ENCODE measurements at places on chromosomes 6 and 20.
A peak's percentile ranks its signal among the peaks of the same experiment; 100 is the strongest.

DNA sequence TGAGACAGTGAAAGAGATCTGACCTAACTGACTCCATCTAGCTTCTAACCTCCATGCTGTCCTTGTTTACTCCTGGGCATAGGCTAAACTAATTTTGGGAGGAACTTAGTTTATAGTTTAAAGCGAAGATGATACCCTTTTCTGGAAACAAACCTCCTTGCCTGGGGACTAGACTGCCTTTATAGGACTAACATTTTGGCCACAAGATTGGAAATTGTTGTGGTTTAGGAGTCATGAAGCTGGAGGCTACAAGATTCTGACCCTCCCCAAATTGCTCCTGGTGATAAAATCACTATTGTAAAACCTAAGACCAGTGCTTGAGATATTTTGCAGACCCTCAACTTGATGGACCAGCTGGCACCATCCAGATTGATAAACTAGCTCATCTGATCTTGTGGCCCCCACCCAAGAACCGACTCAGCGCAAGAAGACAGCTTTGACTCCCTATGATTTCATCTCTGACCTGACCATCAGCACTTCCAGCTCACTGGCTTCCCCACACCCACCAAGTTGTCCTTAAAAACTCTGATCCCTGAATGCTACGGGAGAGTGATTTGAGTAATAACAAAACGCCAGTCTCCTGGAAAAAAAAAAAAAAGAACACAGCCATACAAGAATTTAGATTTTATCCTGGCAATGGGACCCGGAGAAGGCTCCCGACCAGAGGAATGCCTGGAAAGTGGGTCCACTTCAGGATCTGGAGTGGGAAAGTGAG is 63.0 kb downstream of the ABHD12 start:
- no peak for DNase-seq

GRCh38 chr20:5835321-5835821 is 85.2 kb downstream of the SHLD1 start:
- DNase-seq: peak; percentile 20

GRCh38 chr6:145372671-145373151 is 362.6 kb downstream of the EPM2A start:
- DNase-seq: no peak

GRCh38 chr6:78025502-78025901 is 372.7 kb downstream of the MEI4 start:
- DNase-seq: no peak

GRCh38 chr6:90424580-90424979 is 127.9 kb upstream of the BACH2 start:
- no peak for DNase-seq

- DNase-seq: no peak
These were observed 17.5 kb upstream of the BCAS4 start for GRCh38 chr20:50777373-50777772.

- DNase-seq: no peak
These were observed 43.0 kb downstream of the F13A1 start for GRCh38 chr6:6277413-6277812.

GRCh38 chr6:1146500-1146899 is 165.4 kb upstream of the FOXQ1 start:
- no peak for DNase-seq

DNA sequence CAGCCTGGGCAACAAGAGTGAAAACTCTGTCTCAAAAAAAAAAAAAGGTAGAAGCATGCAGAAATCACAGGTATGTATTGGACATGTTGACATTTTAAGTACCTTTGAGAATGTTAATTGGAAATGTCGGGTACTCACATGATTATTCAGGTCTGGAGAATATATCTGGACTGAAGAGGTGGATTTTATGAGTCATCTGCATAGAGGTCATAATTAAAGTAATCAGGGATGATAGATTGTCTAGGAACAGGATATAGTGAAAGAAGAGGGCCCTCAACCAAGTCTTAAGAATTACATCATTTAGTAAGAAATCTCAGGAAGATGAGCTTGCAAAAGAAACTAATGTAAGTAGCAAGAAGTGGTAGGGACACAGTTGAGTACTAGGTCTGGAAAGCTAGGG is 212.5 kb downstream of the UTRN start:
- DNase-seq: no peak

GRCh38 chr20:64261138-64261537 is 5.6 kb downstream of the PCMTD2 start:
- no peak for DNase-seq

DNA sequence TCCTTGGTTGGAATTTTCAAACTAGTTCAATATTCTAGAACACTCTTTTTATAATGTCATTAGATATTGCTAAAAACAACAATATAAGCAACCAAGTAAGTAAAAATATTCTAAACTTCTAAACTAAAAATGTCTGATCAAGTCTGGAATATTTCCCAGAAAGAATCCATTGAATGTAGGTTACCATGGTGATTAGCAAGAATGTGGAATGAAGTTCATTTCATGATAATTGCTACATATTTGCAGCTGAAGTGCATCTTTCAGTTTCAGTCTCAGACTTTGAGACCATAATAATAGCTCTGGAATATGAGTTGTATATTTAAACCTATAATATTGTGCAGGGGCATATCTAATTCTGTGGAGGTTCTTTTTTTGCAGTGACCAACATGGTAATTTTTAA is 61.0 kb upstream of the NKAIN2 start:
- no peak for DNase-seq

DNA sequence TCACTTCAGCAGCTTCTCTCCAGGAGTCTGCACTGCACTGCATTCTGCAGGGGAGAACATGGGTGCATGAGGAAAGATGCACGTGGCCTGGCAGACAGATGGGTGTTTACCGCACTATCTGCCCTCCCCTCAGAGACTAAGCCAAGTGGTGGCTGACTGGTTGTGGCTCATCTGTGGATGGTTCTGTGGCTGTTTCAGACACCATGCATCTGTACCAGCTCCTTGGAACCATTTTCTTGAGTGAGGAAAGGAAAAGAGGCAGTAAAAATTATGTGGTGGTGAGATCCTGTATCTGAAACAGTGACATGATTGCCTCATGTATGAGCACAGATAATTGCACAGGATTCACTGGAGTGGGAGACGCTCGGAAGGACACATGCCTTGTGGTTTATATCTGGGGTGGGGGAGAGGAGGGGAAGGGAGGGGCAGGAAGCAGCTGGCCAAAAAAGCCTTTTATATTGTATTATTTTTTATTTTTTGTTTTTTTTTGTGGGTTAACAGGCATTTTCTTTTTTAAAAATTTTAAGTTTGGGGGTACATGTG is 161.7 kb downstream of the ERMARD start:
- no peak for DNase-seq

- no peak for DNase-seq
These were observed 90.7 kb downstream of the SNAP25 start for GRCh38 chr20:10309326-10309725.

DNA sequence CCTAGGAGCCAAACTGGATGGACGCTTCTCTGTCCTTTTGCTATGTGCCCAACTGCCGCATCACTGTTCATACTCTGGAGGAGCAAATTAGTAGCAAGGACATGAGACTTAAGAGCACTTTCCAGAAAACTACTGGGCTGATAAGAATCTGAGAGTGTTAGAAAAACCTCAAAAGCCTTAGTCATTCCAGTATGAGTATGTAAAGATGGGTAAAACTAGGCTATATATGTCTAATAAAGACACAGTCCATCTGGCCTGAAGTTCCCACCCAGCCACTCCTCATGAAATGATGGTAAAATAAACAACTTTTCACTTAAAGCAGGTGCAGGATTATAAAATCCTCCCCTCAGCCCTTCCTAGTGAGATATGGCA is 30.6 kb downstream of the SHLD1 start:
- no peak for DNase-seq

DNA sequence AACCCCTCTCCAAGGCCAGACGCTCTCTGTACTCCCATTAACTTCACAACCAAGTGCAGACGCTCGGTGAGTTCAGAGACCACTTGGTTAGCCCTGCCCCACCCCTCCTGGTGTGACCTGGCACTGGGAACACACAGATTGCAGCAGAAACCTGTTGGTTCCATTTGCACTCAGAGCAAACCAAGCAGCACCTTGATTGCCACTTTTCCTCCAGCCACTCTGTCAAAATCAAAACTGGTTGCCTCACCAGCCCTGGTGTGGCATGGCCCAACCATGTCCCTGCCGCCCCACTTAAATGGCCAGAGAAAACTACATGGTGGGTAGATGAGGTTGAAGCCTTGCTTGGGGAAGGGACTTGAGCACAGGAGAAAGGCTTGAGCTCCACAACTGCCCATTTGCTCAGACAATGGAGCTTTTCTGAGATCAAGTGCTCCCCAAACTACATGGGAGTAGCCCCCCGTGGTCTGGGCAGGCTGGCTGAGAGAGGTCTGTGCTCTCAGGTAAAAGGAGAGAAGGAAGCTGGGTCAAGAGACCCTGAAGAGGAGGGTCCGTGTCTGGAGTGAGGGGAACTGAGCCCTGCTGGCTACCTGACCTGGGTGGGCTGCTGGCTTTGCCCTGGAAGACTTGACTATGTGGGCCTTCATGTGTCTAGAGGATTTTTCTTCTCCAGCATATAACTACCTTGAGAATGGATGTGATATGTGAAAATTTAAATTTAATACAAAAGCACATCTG is 43.4 kb downstream of the PLCG1 start:
- no peak for DNase-seq

DNA sequence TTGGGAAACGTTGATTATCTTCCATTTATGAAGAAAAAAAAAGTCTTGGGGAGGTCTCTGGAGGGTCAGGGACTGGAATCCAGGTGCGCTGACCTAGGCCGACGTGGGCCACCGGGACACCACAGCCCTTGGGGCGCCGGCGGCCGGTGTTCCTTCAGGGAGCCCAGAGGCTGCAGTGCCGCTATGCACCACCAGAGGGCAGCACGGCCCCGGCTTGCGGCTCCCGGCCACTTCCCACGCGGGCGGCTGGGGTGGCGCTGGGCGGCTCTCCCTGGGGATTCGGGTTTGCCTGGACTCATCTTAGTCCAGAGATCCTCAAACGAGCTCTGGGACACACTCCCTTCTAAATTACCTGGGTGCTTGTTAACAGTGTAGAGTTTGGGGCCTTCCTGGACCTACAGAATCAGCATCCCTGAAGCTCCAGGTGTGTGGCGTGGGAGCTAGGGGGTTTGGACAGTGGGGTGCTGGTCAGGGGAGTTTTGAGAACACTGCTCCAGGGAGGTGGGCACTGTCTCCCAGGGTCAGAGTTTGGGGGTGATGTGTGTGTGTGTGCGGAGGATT is 23.0 kb upstream of the GTSF1L start:
- peak; percentile 63 for DNase-seq
